ENCODE measurements at places on chromosomes 7 and 10.

GRCh38 chr10:132916421-132916841 is 25.9 kb downstream of the CFAP46 start:
- no peak for DNase-seq

GRCh38 chr7:116334555-116334954 is 124.2 kb downstream of the TES start:
- no peak for DNase-seq

DNA sequence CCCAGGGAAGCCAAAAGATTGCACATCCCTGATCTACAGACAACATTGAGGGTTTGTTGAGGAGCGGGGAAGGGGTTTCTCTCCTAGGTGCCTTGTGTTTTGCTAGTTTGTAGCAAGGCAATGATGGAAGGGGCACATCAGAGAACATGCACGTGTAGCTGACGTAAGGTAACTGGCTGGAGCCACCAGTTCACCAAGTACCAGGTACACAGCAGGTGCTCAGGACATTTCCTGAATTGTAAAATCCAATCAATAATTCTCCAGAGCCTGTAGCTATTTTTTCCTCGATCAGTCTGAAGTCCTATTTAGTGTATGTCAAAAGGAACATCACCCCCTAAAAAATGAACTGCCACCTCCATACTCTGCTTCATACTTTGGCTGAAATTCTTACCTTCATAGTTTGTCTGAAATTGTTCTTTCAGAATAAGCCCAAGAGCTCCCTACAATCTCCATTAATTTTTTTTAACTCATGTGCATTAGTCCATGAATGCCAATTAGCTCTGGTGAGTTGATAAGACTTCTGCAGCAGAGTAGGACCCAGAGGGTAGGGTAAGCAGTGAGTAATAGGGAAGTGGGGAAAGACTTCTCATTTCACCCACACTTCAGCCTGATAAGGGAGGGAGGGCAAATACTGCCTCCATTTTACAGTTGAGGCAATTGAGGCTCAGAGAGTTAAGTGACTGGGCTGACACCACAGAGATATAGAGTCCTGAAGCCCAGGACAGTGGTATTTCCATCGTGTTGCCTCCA is 36.0 kb upstream of the SLC26A3 start:
- no peak for DNase-seq

GRCh38 chr7:47611045-47611511 is 29.2 kb upstream of the TNS3 start:
- no peak for DNase-seq

GRCh38 chr10:107028236-107028635 is 136.3 kb downstream of the SORCS1 start:
- DNase-seq: no peak

- DNase-seq: no peak
Measured at GRCh38 chr7:118151671-118152070, 32.3 kb upstream of the LSM8 start.

GRCh38 chr10:58951746-58952145 is 224.7 kb upstream of the PHYHIPL start:
- DNase-seq: no peak
